Left renal pelvis (tissue), 4 donors: ENCODE measurements at places on chromosomes 7 and 10.

DNA sequence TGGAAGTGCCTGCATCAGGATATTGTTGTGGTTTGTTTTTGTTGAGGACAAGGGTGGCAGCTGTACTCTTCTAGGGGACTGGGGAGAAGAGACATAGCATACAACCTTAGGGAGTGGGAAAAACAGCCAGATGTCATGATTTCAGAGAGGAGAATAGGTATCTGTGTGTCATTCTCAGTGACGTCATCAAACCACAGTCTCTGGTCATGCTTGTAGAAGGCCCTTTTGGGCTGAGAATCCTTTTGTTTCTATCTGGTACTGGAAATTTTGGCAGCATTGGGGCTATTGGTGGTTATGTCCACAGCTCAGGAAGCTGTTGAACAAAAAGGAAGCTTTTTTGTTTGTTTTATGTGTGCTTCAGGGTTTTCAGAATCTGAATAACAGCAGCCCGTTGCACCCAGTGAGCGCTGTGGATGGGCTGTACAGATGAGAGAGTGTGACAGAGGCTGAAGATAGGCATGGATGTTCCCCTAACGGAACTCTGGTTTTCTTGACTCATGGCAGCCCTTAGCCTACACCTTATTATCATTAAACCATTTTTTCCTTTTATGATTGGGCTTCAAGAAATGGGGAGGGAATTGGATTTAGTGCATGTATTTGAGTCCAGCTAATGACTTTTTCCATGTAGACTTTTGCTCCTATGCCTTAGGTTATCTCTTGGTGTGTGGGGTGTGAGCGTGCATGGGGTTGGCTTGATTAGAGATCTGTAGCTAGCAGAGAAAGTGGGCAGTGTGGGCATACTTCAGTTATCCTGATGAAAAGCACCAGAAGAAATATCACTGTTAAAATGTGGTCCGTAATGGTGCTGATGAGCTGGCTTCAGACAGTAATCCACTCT, 65.7 kb downstream of the SND1 start:
- DNase-seq = no peak

- no peak for DNase-seq
Measured at GRCh38 chr10:52115823-52116222, 198.3 kb upstream of the DKK1 start.

DNA sequence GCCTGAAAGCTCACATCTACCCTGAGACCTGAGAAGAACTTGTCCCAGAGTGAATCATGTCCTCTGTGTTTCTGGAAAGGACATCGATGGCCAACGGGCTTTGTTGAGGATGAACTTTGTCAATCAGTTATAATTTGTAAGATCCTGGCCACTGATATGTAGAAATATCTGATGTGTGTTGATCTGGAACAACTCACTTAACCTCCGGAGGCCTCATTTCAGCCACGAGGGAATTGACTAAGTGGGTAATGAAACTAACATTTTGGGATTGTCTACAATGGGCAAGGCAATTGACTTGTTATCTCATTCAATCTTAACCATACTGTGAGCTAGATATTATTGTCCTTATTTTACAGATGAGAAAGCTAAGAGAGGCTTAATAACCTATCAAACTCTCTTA, 468.1 kb upstream of the NRP1 start:
- no peak for DNase-seq

DNA sequence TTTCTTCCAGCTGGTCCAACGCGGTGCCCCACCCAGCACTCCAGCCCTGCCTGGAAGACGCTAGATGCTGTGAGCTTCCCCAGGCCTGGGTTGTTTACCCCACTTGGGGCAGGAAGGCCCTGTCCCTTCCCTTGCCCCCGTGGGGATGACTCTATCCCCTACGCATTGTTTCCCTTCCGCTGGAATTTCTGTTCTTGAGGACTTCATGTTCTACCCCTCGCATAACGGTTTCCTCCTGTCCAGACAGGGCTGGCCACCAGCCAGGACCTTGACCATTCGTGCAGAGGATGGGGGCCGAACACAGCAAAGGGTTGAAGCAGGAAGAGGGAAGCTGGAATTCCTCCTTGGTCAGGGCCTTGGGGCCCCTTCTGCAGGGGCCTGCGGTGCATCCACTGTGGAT, 14.7 kb upstream of the SERPINE1 start:
- no peak for DNase-seq

DNA sequence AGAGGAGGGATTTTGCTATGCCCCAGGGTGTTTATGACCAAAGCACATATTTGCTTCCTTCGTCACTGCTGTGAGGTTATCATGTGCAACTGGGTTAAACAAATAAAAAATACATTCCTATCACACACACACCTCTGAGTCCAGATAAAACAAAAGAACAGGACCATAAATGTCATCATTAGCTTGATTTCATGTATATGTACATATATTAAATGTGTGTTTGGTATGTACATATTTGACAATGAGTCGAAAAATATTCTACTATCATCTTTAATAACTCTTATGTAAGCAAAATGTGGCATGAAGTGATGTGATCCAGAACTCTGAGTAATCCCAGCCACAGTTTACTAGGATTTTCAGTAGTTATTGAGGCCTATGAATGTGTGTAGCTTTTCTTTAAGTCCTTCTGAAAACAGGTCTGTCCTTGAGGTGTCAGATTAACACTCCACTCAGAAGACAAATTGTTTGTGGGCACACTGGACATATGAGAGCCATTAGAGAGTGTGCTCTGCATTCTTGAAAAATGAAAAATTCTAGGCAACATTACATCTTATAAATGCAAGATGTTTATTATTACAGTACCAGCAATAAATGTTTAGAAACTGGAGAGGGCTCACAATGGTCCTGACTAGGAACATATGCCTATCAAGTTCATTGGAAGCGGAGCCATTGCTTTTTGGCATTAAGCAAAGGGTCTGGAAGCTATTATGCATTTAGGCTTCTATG, 335.1 kb upstream of the SEMA3A start:
- DNase-seq = no peak

DNA sequence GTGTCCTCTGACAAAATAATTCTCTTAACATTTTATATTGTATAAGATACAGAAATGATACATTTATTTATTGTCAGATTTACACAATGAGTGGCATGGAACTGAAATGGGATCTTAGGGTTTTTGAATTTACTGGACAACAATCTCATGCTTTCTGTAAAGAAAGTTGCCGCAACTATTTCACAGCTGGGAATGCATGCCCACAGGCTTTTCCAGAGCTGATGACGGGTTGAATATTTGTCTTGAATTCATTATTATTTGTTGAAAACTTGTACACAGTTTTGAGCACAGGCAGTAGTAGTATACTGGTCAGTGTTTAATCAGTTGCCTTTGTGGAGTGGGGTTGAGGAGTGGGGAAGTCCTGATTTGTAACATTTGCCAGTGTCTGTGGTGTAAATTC, 20.5 kb upstream of the MRC1 start:
- DNase-seq = no peak

GRCh38 chr7:80942261-80943041, 23.6 kb upstream of the SEMA3C start:
- DNase-seq = no peak

DNA sequence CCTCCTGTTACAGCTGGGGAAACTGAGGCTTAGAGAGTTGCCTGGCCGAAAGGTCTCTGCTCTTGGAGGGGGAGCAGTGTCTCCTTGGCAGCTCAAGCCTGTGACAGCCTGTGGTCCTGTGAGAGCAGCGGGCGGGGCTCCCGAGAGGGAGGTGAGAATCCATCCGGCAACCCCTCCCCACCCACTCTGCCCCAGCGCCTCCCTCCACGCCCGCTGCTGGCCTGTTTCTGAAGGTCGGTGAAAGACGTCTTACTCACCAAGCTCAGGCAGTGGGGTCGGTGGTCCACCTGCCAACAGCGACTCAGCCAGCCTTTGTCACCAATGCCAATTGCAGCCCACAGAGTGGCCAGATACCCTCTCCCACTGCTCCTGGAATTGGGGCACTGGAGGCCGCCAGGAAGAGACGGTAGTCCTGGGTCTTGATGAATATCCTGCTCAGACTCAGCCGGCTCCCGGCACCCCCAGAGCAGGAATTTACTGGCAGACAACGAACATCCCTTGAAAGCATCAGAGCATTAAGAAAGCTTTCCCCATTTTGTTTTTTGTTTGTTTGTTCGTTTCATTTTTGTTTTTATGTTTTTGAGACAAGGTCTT, 7.4 kb upstream of the TTYH3 start:
- no peak for DNase-seq

- no peak for DNase-seq
Measured at GRCh38 chr7:133470-133869, 58.9 kb upstream of the FAM20C start.

DNA sequence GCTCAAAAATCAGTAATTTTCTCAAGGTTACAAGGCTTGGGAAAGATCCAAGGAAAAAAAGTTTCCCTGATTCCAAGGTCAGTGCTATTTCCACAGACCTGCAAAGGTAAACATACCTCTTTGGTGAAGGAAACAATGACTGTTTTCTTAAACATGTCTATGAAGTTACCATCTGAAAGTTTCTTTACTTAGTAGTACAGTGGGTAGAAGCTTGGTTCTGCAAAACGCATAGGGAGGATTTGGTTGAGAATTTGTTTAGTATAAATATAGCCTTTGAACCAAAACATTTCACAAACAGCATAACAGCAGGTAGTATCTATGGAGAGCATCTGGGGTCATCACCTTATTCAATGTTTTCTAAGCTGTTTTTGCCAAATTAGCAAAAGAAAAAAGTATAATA, 169.6 kb downstream of the CCSER2 start:
- DNase-seq = no peak

DNA sequence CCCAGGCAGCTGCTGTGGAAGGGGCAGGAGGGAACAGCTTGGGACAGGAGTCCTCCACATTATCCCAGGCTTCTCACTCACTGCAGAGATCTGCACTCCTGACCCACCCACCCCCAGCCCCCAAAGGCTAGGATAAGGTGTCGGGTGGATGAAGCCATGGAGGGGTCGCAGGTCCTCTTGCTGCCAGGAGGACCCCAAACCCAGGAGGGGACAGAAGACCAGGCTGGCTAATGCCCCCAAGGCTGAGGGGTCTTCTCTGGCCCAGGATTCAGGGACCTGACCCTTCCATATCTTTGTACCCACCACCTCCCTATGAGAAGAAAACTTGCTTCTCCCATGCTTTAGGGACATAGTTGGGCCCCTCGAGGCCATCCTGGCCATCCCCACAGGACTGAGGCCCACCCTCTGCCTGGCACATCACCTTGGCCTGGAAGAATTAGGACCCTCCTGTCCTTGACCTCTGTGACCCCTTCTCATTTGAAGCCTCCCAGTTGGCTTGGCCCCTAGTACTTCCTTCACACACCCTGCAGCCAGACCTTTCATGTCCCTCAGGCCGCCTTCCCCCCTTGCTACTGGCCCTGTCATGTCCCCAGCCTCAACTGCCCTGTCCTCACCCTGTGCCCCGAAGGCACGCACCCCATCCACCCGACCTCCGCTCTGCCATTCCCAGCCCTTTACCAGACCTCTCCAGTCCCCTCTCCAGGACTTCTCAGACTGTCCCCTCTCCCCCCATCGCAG, 21.6 kb downstream of the KCNH2 start:
- no peak for DNase-seq

DNA sequence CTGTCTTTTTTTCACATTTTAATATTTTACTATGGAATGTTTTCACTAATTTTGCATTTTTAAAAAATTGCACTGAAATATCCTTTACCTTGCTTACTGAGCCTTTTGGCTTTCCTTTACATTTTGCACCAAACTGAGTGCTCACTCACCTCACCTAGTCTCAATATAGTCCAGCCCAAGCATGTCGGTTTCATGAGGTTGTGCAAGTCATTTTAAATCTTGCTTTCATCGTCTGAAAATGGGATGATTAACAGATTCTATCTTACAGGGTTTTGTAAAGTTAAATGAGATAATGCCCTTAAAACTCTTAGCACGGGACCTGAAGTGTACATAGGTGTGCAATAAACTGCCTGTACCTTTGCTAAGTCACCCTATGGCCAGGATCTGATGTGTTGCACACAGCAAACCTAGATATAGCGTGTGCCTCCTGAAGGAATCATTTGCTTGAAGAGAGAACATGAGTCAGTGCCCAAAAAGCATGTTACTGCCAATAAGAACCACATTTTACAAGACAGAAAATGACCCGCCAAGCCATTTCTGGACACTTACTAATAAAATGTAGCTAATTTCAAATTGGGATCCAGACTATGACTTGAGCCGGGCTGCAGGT, 199.8 kb downstream of the JCAD start:
- DNase-seq = no peak

GRCh38 chr7:50557099-50557498, 8.1 kb downstream of the DDC start:
- no peak for DNase-seq

- DNase-seq = no peak
Measured at GRCh38 chr10:91350651-91351081, 59.5 kb upstream of the HECTD2 start.

DNA sequence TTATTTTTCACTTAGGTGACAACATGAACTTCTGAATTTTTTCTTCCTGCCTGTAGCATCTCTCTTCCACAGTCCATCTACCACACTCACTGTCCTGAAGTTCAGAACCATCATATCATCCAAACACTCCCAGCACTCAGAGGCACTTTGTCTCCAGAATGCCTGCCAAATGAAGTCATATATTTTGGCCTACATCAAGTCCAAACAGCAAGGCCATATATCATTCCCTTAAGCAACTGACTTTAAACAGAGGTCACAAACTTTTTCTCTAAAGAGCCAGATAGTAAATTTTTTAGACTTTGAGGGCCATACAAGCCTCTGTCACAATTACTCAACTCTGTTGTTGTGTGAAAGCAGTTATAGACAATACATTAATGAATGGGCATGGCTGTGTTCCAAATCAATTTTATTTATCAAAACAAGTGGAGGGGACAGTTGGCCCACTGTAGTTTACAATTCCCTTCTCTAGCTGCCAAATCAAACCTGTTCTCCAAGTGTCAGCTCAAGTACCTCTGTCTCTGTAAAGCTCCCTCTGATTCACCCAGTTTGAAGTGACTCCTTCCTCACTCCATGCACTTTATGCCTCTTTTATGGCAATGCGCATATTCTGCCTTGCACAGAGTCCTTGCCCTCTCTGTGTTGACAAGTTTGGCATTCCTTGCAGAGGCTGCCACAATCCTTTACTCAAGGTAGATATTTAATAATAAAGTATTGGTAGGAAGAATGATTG, 305.7 kb downstream of the FZD1 start:
- DNase-seq = no peak

GRCh38 chr7:68433462-68434070, 1164.7 kb upstream of the AUTS2 start:
- DNase-seq = no peak

DNA sequence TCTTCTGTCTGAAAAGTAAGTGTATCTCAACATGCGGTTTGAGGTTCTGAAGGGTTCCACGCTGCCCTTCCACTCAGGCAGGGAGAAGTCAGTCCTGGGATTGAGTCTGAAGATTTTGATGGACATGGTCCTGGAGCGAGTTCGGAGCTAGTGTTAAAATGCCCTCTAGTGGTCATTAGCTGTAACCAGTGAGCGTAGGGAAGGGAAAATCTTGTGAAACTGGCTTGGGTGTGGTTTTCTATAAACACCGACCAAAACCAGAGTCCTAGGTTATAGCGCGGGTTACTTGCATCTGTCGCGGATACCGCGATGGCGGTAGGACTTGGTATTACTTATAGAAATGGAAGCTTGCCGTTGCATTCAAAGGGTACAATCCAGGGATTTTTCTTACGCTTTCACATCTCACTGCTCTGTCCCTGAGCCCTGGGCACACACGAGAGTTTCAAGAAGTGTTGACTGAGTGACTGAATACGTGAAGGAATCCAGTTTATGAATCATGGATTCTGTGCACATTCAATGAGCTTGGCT, 348.2 kb upstream of the C7orf33 start:
- DNase-seq = peak; percentile 44

GRCh38 chr7:103547451-103548284, 101.7 kb upstream of the SLC26A5 start:
- no peak for DNase-seq
